Keratinocyte (primary cell): ENCODE measurements at places on chromosomes 7 and 10.

- no peaks in the 10 kb centered on the region for H3K27me3 ChIP-seq
- H3K27ac ChIP-seq = no peak overlapping the region
- no peaks in the 10 kb centered on the region for H3K36me3 ChIP-seq
- H3K4me1 ChIP-seq = no peaks in the 10 kb centered on the region
- no peak overlapping the region for H3K4me3 ChIP-seq
Observed at GRCh38 chr7:154532771-154533170, 470.2 kb downstream of the PAXIP1 start.

DNA sequence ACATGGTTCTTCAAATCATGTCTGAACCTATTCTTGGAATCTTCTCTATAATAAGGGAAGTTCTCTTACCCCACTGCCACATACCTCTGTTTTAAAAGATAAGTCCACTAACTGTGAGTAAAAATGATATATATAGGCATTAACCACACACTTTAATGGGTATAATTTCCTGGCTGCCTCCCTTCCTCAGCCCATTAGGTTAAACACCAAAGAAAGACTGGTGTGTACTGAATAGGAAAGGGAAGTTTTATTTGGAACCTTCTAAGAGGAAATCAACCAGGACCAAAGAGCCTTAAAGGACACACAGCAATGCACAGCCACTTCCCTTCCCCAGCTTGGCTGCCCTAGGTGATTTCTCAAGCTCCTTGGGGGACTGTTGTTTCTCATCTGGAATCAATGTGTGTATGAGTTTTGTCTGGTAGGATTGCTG is 5.0 kb upstream of the WBP1L start:
- no peak overlapping the region for H3K4me3 ChIP-seq
- H3K27me3 ChIP-seq = no peaks in the 10 kb centered on the region

- H3K4me1 ChIP-seq = peaks cover 4% of the 10 kb centered on the region
- DNase-seq = no peak
- H3K27ac ChIP-seq = no peak overlapping the region
Observed at GRCh38 chr7:121107923-121108498, 119.5 kb downstream of the CPED1 start.

GRCh38 chr10:35217455-35217854 is 90.8 kb downstream of the CREM start:
- no peaks in the 10 kb centered on the region for H3K36me3 ChIP-seq
- no peak for DNase-seq
- H3K27me3 ChIP-seq = no peaks in the 10 kb centered on the region
- H3K4me1 ChIP-seq = no peaks in the 10 kb centered on the region
- H3K4me3 ChIP-seq = no peak overlapping the region
- H3K27ac ChIP-seq = no peak overlapping the region

GRCh38 chr10:126398924-126399323 is 10.6 kb upstream of the ADAM12 start:
- H3K4me3 ChIP-seq = no peak overlapping the region
- H3K36me3 ChIP-seq = no peaks in the 10 kb centered on the region
- H3K4me1 ChIP-seq = peaks cover 8% of the 10 kb centered on the region
- H3K27ac ChIP-seq = no peak overlapping the region
- no peaks in the 10 kb centered on the region for H3K27me3 ChIP-seq
- DNase-seq = no peak

GRCh38 chr10:74771054-74771453 is 55.3 kb upstream of the KAT6B start:
- DNase-seq = no peak
- H3K36me3 ChIP-seq = no peaks in the 10 kb centered on the region
